ENCODE measurements at places on chromosomes 6 and 20.

DNA sequence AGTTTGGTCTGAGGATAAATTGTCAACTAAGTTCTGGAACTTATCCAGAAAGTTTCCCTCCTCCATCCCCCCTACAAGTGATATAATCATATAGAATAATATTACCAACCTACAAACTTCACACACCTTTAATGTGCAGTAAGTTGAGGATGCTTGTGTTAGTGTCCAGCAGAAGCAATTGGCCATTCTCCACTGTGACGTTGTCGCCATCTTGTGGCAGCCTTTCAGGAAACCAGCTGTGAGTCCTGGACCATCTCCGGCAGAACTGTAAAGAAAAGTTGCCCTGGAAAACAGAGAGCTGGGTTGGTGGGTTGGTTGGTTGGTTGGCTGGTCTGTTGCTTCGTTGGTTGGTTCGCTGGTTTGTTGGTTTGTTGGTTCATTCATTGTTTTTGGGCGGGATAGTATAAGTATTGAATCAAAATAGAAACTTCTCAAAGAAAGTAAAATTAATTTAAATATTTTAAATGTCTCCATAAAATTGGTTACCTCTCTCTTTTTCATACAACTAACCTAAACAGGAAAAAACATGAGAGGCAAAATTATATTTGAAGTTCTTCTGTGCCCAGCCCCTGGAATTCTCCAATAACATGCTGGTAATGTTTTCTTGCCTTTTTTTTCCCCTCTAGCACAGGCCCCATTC lies 127.5 kb downstream of the PKHD1 start:
- DNase-seq = peak; percentile 57

GRCh38 chr6:25874118-25874517 lies at the start of gene SLC17A3:
Gene SLC17A3, minus strand, starts transcription at chr6:25874243. Its CDS starts 5,856 bp downstream, at chr6:25868387.
- no peak for DNase-seq

- no peak for DNase-seq
Observed at GRCh38 chr6:75611702-75612375, 10.2 kb downstream of the SENP6 start.

DNA sequence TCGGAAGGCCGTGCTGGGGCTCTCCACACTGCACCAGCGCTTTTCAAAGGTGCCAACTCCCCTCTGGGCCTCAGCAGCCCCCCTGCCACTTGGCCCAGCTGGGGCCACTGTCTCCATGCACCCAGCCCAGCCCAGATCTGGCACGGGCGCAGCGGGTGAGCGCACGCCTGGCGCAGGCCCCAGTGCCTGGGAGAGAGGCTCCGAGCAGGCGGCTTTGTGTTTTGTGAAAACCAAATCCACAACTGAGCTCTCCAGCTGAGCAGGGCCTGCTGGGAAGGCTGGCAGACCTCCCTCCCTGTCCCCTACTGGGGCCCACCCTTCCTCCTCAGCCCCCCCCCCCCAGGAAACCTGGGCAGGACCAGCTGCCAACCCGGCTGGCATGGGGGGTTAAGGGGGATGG lies 17.0 kb downstream of the MDGA1 start:
- no peak for DNase-seq

- DNase-seq = no peak
Observed at GRCh38 chr6:169145991-169146501, 107.6 kb downstream of the THBS2 start.

DNA sequence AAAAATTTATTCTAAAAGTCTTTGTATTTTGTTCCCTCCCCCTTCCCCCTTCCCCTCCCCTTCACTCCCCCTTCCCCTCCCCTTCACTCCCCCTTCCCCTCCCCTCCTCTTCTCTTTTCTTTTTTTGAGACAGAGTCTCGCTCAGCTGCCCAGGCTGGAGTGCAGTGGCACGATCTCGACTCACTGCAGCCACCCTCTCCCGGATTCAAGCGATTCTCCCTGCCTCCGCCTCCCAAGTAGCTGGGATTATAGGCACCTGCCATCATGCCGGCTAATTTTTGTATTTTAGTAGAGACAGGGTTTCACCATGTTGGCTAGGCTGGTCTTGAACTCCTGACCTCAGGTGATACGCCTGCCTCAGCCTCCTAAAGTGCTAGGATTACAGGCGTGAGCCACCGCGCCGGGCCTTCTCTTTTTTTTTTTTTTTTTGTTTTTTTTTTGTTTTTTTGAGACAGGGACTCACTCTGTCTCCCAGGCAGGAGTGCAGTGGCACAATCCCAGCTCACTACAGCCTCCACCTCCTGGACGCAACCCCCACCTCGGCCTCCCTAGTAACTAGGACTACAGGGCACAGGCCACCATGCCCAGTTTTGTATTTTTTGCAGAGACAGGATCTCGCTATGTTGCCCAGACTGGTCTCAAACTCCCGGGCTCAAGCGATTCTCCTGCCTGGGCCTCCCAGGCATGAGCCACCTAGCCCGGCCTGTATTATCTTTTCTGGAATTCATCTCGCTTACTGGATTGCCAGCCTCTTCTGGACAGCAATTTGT lies 1.1 kb upstream of the AFG1L start:
- no peak for DNase-seq

DNA sequence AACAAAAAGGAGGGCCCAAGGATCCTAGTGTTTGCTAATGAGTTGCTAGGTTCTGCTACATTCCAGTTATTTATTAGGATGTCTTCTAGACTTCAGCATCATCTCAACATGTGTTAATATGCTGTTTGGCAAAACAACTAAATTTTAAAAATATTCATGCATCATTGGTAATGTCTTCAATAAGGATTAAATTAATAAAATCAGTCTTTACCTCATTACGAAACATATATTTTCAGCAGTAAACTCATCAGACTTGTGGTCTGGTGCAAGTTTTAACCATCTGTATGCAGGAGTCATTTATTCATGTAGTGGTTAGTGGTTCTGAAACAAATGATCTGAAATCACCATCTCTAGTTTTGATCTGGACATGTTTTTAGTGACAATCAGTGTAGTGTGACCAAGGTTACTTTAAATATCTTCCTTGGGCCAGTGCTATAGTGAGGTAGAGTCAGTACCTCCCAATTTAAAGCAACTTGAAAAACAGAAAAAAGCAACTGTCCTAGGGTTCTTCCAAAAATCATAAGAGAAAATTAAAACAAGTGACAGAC lies 85.0 kb upstream of the KCNK16 start:
- DNase-seq = no peak

- DNase-seq = peak; percentile 89
Observed at GRCh38 chr20:57748601-57749130, 38.9 kb upstream of the PMEPA1 start.

DNA sequence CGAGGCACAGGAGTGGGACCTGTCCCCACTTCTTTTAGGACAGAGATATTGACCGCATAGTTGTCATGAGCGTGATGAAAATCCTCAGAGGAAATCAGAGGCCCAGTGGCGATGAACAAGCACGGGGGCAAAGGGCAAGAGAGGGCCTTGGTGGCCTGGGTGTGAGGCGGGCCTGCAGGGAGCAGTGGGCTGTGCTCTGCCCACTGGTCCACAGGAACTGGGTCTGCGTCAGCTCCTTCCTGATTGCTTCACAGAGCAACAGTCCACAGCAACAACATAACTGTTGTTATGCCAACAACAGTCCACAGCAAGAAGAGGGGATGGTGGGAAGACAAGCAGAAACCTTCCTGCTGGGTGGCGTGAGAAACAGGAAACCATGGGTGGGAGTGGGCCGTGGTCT lies 335.6 kb downstream of the ZFAND3 start:
- no peak for DNase-seq

- no peak for DNase-seq
Observed at GRCh38 chr6:86331265-86331840, 606.0 kb upstream of the HTR1E start.

DNA sequence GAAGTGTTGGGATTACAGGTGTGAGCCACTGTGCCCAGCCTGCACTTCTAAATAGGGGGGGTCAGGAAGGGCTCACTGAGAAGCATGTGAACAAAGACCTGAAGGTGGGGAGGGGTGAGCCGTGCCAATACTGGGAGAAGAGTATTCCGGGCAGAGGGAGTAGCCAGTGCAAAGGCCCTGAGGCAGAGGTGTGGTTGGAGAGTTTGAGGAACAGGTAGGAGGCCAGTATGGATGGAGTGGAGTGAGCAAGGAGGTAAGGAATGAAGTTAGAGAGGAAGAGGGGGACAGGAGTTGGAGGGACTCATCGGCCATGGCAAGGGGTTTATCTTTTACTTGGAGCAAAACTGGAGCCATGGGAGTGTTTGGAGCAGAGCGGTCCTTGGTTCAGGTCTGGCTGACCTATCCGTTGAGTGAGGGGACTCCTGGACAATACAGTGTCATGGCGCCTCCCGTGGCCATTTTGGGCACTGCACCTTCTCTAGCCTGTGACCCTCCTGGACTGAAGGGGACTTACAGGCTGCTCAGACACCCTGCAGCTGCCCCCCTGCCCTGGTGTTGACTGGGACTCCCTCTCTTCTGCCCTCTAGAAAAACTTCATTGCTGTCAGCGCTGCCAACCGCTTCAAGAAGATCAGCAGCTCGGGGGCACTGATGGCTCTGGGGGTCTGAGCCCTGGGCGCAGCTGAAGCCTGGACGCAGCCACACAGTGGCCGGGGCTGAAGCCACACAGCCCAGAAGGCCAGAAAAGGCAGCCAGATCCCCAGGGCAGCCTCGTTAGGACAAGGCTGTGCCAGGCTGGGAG lies 12.1 kb downstream of the FOXS1 start:
- DNase-seq = peak; percentile 54

- no peak for DNase-seq
Observed at GRCh38 chr6:161274898-161275297, 1.0 kb upstream of the AGPAT4 start.

GRCh38 chr6:12522347-12522746 lies 194.2 kb upstream of the PHACTR1 start:
- no peak for DNase-seq

DNA sequence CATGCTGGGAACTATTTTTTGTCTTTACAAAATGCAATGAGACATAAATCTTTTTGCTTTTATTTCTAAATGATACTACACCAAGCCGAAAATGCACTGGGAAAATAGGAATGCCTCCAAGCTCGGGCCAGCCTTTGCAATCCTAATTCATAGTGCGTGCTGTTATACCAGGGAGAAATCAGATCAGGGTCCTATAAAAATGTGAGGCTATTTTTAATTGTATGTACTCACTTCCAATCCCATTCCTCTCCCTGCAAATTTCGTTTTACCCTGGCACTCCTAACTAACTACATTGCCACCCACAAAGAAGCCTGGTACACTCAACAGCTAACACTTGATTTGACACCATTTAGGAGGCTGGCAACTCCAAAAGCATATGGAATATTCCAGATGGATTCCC lies 350.6 kb upstream of the ZFP64 start:
- no peak for DNase-seq

DNA sequence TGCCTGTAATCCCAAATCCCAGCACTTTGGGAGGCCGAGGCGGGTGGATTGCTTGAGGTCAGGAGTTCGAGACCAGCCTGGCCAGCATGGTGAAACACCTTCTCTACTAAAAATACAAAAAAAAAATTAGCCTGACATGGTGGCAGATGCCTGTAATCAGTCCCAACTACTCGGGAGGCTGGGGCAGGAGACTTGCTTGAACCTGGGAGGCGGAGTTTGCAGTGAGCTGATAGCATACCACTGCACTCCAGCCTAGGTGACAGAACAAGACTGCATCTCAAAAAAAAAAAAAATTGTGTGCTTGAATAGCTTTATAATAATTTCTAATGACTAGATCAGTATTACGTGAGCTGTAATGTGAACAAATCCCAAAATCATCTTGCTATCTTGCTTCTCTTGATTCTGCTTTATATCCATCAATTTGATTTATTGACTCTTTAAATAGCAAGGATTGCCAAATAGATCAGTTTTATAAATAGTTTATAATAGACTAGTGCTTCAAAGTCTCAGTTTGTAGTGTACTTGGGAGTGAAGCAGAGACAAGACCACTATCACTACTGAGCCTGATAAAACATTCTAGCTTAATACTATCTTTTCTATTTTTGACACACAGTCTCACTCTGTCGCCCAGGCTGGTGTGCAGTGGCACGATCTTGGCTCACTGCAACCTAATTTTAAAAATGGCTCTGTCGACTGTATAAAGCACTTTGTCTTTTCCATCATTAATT lies 7.1 kb downstream of the AMD1 start:
- no peak for DNase-seq

GRCh38 chr6:110882824-110883554 lies 8.4 kb downstream of the AMD1 start:
- no peak for DNase-seq

DNA sequence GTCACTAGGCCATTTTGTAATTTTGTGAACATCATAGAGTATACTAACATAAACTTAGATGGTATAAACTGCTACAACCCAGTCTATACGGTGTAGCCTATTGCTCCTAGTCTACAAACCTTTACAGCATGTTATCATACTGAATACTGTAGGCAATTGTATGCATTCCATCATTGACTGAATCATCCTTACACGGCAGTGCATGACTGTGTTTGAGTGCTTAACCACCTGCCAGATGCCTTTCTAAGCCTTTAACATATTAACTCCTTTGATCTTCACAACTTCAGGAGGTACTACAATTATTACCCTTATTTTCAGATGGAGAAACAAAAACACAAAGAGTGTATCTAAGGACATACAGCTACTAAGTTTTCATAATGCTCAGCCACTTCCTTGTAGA lies 14.0 kb downstream of the DPPA5 start:
- no peak for DNase-seq

- no peak for DNase-seq
Observed at GRCh38 chr20:56032251-56032650, 26.9 kb upstream of the CBLN4 start.

DNA sequence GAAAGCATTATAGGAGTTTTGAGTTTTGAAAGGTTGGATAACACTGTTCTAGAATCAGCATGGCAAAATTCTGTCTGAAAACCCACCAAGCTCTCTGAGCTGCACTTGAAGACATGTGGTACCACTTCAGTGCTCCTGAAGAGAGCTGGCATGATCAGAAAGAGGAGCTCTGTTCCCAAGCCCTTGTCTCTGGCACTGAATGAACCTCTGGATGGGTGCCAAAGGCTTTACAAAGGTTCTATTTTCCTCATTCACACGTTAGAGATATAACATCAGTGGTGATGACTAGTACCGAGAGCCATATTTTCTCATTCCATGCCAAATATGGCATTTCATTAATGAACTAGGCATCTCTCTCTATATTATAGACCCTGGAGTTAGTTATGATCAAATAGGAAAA lies 301.8 kb upstream of the ID4 start:
- DNase-seq = peak; percentile 36

GRCh38 chr20:64065062-64065973 lies 2.3 kb downstream of the TCEA2 start:
- peak; percentile 53 for DNase-seq

DNA sequence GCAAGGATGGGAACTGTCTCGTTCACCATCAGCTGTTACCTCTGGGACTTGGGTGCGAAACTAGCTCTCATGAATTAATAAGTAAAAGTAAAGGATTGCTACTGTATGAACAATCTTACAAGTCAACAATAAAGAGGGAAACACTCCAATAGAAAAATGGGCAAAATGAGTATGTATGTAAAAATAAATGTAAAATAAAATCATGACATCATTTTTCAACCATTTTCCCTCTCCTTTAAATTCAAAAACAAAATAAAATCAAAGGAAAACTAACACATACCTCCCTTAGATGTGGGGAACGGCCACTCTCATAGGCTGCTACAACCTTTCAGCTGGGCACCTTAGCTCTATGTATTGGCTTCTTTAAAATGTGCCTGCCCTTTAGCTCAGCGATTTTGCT lies 389.7 kb upstream of the ARID1B start:
- DNase-seq = no peak

Data from NCI-H146 (cell line).